Neural progenitor cell (in vitro differentiated cells): ENCODE measurements at places on chromosomes 4 and X. TPM values are rescaled to one million over a fixed set of nuclear protein-coding genes. Genes with fewer than 3 reads are reported as not detected.

DNA sequence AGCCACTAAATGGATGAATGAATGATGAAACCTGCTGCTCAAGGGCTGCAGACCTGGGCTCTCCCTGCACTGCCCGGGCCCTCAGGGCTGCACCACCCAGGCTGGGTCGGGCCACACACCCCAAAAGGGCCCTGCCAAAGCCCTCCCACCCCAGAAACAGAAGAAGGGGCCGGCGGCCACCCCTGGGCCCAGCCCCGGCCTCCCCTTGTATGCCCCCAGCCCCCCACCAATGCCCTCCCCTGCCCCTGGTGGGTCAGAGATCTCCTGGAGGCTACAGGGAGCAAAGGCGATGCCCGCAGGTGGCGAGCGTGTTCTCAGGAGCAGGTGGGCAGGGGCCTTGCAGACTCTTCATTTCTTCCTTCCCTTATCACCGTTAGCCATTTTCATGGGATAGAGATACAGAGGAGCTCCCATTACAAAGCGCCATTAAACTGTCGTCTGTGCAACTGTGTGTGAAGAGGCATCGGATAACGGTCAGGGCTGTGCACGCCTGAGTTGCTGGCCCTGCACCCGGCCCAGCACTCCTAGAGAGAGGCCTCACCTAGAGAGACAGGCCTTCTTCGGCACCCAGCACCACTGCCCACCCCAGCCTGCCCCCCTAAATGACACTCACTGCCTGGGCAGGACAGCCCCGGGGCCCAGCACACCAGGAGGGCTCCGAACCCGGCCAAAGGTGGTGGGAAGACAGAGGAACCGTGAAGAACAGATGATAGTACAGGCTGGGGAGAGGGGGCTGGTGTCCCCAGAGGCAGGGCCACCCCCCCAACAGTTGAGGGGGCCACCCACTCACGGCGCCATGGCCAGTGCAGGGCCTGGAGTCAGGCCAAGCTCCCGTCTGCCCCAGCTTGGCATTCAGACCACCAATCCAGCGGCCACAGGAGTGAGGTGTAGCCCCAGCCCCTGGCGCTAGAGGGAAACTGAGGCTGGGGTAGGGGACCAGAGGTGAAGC, 133.7 kb downstream of the FAM53A start:
- H3K27ac ChIP-seq: no peak overlapping the region
- no peaks in the 10 kb centered on the region for H3K4me1 ChIP-seq
- H3K4me3 ChIP-seq: no peak overlapping the region
- no peaks in the 10 kb centered on the region for H3K36me3 ChIP-seq
- DNase-seq: no peak
- peaks cover 21% of the 10 kb centered on the region for H3K27me3 ChIP-seq

Gene TECRL
- total RNA-seq: not detected in 2 replicates

- H3K4me3 ChIP-seq: no peak overlapping the region
Measured at GRCh38 chr4:68399306-68399705, 48.0 kb upstream of the TMPRSS11E start.

- peaks cover 10% of the 10 kb centered on the region for H3K4me1 ChIP-seq
- H3K27ac ChIP-seq: no peak overlapping the region
- H3K36me3 ChIP-seq: no peaks in the 10 kb centered on the region
- no peaks in the 10 kb centered on the region for H3K27me3 ChIP-seq
- no peak for DNase-seq
Measured at GRCh38 chr4:20323991-20324390, 72.3 kb downstream of the SLIT2 start.

Gene HSFX1
- 0.06 and 0.59 TPM in 2 replicates for total RNA-seq

- no peak overlapping the region for H3K27ac ChIP-seq
- DNase-seq: no peak
- H3K36me3 ChIP-seq: no peaks in the 10 kb centered on the region
- H3K27me3 ChIP-seq: no peaks in the 10 kb centered on the region
- H3K4me1 ChIP-seq: peaks cover 20% of the 10 kb centered on the region
Measured at GRCh38 chr4:123995936-123996335, 599.3 kb downstream of the SPRY1 start.

- no peak overlapping the region for H3K4me3 ChIP-seq
- no peaks in the 10 kb centered on the region for H3K36me3 ChIP-seq
- H3K4me1 ChIP-seq: no peaks in the 10 kb centered on the region
- no peaks in the 10 kb centered on the region for H3K27me3 ChIP-seq
Measured at GRCh38 chr4:165626316-165626715, 246.7 kb upstream of the TLL1 start.

Gene GIMD1
- total RNA-seq: not detected in 2 replicates

DNA sequence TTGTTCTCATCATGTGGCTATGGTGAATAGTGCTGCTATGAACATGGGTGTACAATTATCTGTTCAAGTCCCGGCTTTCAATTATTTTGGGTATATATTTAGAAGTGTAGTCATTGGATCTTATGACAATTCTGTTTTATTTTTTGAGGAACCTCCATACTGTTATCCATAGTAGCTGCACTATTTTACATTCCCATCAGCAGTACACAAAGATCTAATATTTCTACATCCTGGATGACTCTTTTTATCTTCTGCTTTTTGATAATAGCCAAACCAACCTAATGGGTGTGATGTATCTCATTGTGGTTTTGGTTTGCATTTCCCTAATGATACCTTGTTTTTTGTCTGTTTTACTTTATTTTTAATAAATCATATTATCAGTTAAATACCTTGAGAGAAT, 12.9 kb upstream of the IL13RA1 start:
- no peaks in the 10 kb centered on the region for H3K4me1 ChIP-seq
- H3K27me3 ChIP-seq: no peaks in the 10 kb centered on the region
- no peaks in the 10 kb centered on the region for H3K36me3 ChIP-seq
- no peak for DNase-seq
- H3K27ac ChIP-seq: no peak overlapping the region
- no peak overlapping the region for H3K4me3 ChIP-seq

Gene PLP1
- 106 and 107 TPM in 2 replicates for total RNA-seq

Gene ARAF
- total RNA-seq: 17.4 and 31.3 TPM in 2 replicates

- H3K27me3 ChIP-seq: no peaks in the 10 kb centered on the region
- peaks cover 25% of the 10 kb centered on the region for H3K4me1 ChIP-seq
- peak; percentile 89 for DNase-seq
- H3K4me3 ChIP-seq: peak within 1 kb of the TSS; percentile 60
- H3K36me3 ChIP-seq: no peaks in the 10 kb centered on the region
Measured at GRCh38 chrX:14029425-14030173, at the start of gene GEMIN8. Gene GEMIN8 (minus strand): TSS chrX:14029892. CDS start chrX:14021478, 8,414 bp downstream.

- H3K4me1 ChIP-seq: no peaks in the 10 kb centered on the region
- no peaks in the 10 kb centered on the region for H3K36me3 ChIP-seq
- no peak for DNase-seq
- no peaks in the 10 kb centered on the region for H3K27me3 ChIP-seq
Measured at GRCh38 chrX:151624677-151625076, 61.2 kb downstream of the PASD1 start.

Gene GC
- total RNA-seq: not detected in 2 replicates

Gene NPY1R
- 4.6 and 7.9 TPM in 2 replicates for total RNA-seq

Gene FGG
- total RNA-seq: not detected in 2 replicates

GRCh38 chr4:55853484-55854046, at the start of gene EXOC1:
Gene EXOC1 (plus strand): TSS chr4:55853648. CDS start chr4:55858324, 4,676 bp downstream.
- peaks cover 20% of the 10 kb centered on the region for H3K27me3 ChIP-seq
- peaks cover 8% of the 10 kb centered on the region for H3K4me1 ChIP-seq
- peak within 1 kb of the TSS; percentile 74 for H3K4me3 ChIP-seq

Gene SLC10A6
- not detected in 2 replicates for total RNA-seq

- no peak overlapping the region for H3K27ac ChIP-seq
- no peak for DNase-seq
- no peaks in the 10 kb centered on the region for H3K36me3 ChIP-seq
Measured at GRCh38 chr4:5389756-5390310, 318.5 kb downstream of the EVC2 start.

DNA sequence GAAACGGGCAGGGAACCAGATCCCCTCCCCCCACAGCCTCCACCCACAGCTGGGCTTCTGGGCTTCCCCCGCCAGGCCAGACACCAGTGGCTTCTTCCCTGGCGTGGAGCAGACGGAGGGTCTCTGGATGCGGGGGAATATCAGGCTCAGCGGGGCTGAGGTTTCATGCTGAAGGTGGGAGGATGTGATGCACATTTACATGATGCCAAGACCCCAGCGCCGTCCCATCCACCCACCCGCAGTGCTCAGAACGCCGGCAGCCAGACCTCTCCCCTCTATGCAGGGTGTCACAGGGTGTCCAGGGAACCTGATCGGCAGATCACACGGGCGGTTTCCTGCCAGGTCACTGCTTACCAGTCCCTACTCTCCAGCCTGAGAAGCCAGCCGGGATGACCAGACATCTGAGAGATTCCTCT, 12.8 kb upstream of the TNIP2 start:
- H3K27ac ChIP-seq: no peak overlapping the region
- no peak overlapping the region for H3K4me3 ChIP-seq
- H3K36me3 ChIP-seq: no peaks in the 10 kb centered on the region
- no peaks in the 10 kb centered on the region for H3K4me1 ChIP-seq

Gene APLN
- 0.22 and 0.46 TPM in 2 replicates for total RNA-seq

DNA sequence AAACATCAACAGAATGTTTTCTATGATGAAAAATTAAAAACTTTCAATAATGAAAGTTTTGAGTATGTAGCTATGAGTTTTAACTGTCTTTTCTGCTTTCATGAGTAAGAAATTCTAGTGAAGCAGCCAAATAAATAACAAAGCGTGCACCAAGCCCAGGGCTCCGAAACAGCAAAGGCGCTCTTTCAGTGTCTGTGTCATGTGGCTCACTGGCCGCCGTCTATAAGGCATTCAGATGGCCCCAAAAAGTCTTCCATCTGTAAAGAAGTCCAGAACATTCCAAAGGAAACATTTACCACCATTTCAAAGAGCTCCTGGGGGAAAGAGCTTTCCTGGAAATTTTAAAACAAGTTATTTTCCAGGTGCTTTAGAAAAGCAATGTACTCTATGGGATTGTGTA, 139.9 kb downstream of the AFAP1 start:
- H3K36me3 ChIP-seq: no peaks in the 10 kb centered on the region
- no peak overlapping the region for H3K4me3 ChIP-seq
- no peaks in the 10 kb centered on the region for H3K4me1 ChIP-seq
- H3K27ac ChIP-seq: no peak overlapping the region
- no peak for DNase-seq

Gene WDFY3
- 48.6 and 55.8 TPM in 2 replicates for total RNA-seq

DNA sequence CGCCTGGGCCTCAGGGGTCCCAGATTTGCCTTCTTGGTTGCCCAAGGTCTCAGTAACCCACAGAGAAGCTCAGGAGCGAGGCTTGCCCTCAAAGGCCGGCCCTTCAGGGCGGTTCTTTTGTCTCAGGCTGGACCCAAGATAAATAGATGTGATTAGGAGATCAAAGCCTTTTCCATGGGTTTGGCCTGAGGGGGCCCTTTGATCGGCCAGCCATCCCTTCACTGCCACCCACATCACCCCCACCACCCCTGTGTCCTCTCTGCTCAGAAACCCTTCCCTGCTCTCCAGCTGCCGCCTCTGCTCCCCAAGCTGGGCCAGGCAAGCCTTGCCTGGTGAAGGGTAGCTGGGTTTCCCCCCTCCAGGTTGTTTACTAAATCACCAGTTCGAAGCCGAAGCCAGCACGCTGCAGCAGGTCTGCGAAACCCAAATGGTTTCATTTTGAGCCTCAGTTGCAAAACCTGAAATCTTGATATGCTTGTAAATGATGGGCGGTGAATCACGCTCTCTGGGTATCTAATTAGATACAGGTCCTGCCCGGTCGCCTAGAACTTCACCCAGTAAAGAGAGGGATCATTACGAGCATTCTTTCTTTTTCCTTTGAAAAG, 202.6 kb upstream of the BCOR start:
- DNase-seq: peak; percentile 26
- no peak overlapping the region for H3K4me3 ChIP-seq
- H3K27ac ChIP-seq: no peak overlapping the region
- H3K27me3 ChIP-seq: no peaks in the 10 kb centered on the region
- H3K4me1 ChIP-seq: peaks cover 21% of the 10 kb centered on the region
- H3K36me3 ChIP-seq: no peaks in the 10 kb centered on the region

- no peaks in the 10 kb centered on the region for H3K36me3 ChIP-seq
- H3K4me1 ChIP-seq: peaks cover 5% of the 10 kb centered on the region
- DNase-seq: no peak
- H3K27ac ChIP-seq: no peak overlapping the region
Measured at GRCh38 chrX:139931646-139932072, 1.2 kb downstream of the ATP11C start.

DNA sequence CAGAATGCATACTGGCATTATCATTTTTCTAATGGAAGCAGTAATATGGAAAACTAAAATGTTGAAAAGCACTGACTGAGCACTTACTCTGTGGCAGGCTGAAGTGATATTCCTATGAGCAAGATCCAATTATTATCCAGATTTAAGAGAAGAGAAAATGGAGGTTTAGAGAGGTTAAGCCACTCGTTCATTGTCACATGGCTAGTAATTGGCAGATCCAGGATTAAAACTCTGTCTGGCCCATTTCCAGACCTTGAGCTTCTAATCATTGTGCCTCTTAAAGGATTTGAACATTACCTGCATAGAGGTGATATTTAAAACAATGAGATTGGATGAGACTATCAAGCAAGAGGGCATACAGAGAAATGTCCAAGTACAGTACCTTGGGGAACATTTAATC, 80.6 kb downstream of the MFAP3L start:
- H3K4me1 ChIP-seq: no peaks in the 10 kb centered on the region
- H3K36me3 ChIP-seq: no peaks in the 10 kb centered on the region
- H3K27ac ChIP-seq: no peak overlapping the region
- no peak overlapping the region for H3K4me3 ChIP-seq
- DNase-seq: no peak

Gene PNMA6A
- 0.64 and 3.2 TPM in 2 replicates for total RNA-seq

- H3K36me3 ChIP-seq: no peaks in the 10 kb centered on the region
- no peaks in the 10 kb centered on the region for H3K27me3 ChIP-seq
- no peaks in the 10 kb centered on the region for H3K4me1 ChIP-seq
- H3K27ac ChIP-seq: no peak overlapping the region
Measured at GRCh38 chrX:119340606-119341205, 58.4 kb upstream of the SLC25A43 start.

DNA sequence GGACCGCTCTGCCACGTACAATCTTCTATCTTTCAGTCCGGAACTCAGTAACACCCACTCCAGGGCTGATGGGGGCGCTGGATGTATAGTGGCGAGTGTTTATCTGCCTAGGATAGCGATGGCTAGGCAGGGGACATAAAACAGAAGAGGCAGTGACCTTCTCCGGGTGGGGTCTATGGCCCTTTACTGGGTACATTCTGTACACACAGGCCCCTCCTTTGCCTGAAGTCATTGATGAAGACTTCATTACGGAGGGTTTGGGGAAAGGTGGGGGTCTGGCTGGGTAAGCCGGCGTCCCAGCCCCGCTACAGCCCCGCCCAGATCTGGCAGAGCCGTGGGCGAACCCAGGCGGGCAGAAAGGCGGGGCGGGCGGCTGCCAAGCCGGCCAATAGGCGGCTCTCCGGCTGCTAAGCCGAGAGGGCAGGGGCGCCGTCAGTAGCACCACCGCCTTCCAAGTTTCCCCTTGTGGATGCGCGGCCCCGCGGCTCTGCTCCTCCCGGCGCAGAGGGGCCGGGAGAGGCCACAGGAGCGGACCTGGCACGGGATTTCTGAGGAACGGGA, at the start of gene CHST7:
TSS of gene CHST7 (plus strand) at position 435 of the 561 bp plus-strand sequence. CDS start 167 bp downstream, outside the sequence.
- no peak within 1 kb of the TSS for H3K27ac ChIP-seq
- H3K27me3 ChIP-seq: peaks cover 19% of the 10 kb centered on the region
- H3K36me3 ChIP-seq: no peaks in the 10 kb centered on the region
- H3K4me3 ChIP-seq: peak within 1 kb of the TSS; percentile 59

GRCh38 chr4:124484008-124484407, 228.5 kb downstream of the ANKRD50 start:
- H3K4me3 ChIP-seq: no peak overlapping the region
- H3K27ac ChIP-seq: no peak overlapping the region
- no peaks in the 10 kb centered on the region for H3K36me3 ChIP-seq

Gene GYG2
- 44.4 and 65.6 TPM in 2 replicates for total RNA-seq

GRCh38 chr4:67531379-67531962, 13.8 kb downstream of the CENPC start:
- H3K36me3 ChIP-seq: peaks cover 30% of the 10 kb centered on the region
- no peaks in the 10 kb centered on the region for H3K4me1 ChIP-seq
- no peaks in the 10 kb centered on the region for H3K27me3 ChIP-seq
- H3K4me3 ChIP-seq: no peak overlapping the region
